DMS53 (cell line): ENCODE measurements at places on chromosomes 4 and X.

DNA sequence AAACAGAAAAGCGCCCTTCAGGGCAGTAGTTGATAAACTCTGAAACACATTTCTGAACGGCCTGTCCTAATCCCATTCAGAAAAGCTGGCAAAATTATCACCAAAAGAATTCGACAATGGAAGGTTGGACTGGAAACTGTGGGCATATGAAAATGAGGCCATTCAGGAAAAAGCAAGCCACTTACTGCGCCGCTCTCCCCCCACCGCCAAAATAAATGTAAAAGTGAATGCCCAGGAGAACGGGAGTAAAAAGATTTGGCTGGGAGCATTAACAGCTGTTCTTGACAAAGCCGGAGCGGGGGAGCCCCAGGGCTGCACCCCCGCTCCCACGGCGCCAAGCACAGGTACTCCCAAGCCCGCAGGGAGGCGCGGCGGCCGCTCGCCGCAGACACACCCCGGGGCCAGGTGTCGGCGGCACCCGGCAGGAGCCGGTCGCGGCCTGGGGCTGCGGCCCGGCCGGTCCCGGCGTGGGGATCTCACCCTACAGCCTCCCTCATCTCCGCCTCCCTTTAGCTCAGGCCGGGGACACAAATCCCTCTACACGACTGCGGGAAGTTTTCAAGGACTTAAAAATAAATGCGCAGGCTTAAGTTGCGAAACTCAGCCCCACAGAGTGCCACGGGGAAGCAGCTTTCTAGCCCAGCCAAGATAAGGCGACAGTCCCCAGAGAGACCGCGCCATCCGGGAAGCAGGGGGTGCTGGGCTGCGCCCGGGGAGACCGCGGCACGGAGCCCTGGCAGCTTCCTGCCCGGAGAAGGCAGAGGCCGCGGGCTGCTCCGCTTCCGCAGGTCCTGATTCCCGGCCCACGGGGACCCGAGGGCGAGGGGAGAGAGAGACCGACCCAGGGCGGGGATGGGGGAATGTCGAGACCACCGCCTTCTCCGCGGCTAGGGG is 593 bp downstream of the SH3RF1 start:
- DNase-seq, result peak; percentile 74

- DNase-seq, result no peak
Measured at GRCh38 chrX:71420686-71421085, 54.5 kb downstream of the TAF1 start.

DNA sequence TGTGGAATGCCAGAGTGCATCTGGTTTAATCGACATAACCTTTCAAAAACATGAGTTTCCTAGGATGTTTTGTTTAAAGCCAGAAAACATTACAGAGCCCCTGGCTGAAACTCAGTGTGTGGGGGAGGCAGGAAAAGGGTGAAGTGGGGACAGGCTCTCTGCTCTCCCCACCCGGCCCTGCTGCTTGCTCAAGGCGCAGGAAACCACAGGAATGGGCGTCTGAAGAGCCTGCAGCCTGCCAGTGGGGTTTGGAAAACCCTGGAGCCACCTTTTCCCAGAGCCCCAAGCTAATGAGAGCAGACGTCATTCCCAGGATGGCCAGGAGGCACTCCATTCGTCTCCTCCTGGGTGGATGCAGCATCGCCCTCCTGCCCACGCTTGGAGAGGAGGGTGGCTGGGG is 240.6 kb downstream of the AFAP1 start:
- no peak for DNase-seq

- DNase-seq, result no peak
Measured at GRCh38 chr4:144655491-144655890, 9.5 kb downstream of the HHIP start.

DNA sequence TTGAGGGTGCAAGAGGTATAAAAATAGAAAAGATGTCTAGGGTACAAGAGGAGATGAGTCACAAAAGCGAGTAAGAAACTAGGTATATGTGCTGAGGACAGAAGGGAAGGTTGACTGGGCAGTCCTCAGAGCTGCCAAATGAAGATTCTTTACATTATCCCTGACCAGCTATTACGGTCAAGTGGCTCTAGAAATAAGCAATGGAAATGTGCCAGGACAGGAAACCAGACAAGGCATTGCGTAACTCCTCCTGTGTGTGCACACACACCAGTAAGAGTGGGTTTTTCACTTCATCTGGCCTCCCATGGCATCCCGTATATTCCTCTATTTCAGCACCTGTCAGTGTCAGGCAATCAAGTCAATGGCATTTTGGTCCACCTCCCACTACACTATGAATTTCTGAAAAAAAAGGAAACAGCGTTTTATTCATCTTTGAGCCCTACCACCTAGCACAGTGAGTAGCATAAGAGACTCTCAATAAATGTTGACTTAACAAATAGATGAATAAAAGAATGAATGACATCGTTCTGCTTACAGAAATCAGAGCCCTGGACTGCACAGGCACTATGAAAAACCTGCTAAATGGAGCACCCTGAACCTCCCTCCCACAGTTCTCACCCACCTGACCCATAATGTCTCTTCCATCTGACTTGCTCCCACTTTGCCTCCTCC is 62.6 kb upstream of the KLF3 start:
- peak; percentile 98 for DNase-seq

GRCh38 chr4:108466936-108467902 is 153.2 kb upstream of the RPL34 start:
- DNase-seq, result peak; percentile 68

DNA sequence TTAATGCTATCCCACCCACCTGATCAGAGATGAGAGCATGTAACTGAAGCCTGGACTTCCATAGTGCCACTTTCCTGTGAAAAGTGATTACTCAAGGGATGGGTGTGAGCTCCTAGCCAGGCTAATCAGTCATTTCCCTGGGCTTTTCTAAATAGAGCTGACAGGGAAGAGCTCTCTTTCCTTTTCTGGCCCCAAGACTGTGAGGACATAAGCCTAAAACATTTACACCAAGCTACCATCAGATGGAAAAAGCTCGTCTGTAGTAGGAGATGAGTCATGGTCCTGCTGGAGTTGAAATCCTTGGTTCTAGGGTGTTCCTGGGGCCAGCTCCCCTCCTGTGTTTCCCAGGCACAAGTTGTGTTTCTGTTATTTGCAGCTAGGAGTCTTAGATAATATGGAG is 52.4 kb upstream of the NDP start:
- peak; percentile 8 for DNase-seq

- DNase-seq, result no peak
Measured at GRCh38 chr4:2330091-2331042, 68.5 kb upstream of the MXD4 start.

DNA sequence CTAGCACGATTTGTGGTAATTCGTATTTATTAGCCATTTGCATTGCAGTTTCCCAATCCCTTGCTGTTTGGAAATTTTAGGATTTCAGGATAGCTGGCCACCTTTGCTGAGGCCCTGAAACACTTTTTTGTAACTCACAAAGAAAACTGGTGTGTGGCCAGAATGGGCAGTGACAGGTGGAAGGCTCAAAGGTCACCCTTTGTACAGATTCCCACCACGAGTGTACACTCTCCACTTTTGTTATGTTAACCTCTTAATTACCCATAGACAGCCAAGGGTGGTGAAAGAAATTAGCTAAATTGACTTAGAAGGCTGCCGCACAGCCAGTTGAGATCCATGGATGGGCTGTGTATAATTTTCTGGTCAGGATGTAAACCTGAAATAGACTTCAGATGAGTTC is 109.7 kb upstream of the ARX start:
- no peak for DNase-seq

DNA sequence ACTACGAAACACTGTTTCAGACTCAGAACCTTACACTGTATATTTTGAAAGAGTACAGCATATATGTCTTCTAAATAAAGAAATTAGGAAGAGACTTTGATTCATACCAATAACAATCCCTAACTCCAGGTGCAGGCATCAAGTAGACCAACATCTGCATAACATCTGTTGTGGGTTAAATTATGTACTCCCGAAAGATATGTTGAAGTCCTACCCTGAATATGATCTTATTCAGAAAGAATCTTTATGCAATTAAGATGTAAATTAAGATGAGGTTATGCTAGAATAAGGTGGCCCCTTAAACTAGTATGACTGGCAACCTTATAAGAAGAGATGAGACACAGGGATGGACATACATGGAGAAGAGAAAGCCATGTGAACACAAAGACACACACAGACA is 117.9 kb downstream of the INPP4B start:
- DNase-seq, result no peak

DNA sequence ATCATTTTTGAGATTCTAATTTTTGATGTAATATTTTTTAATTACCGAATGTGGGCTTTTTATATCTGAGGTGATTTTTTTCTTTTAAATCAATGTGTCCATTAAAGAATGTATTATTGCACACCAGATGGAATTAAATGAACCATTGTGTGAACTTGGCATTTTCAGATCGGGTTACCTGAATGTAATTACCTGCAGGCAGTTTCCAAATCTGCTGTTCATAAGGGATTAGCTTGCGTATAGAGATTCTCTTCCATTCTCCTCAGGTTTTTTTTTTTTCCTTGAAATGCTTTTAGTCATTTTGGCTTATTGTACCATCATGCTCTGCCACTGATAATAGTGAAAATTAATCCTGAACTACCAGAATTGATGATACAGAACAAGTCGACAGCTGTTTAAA is 511.5 kb upstream of the ATOH1 start:
- no peak for DNase-seq

- DNase-seq, result no peak
Measured at GRCh38 chrX:103776546-103776945, at the start of gene PLP1. TSS of gene PLP1 (plus strand) at chrX:103776840. CDS start at chrX:103776996, 156 bp downstream.

- no peak for DNase-seq
Measured at GRCh38 chr4:174425669-174426068, 96.6 kb downstream of the HPGD start.

- peak; percentile 56 for DNase-seq
Measured at GRCh38 chrX:9873952-9874351, 87.7 kb downstream of the SHROOM2 start.

- no peak for DNase-seq
Measured at GRCh38 chr4:1471443-1472147, 65.4 kb upstream of the NKX1-1 start.

DNA sequence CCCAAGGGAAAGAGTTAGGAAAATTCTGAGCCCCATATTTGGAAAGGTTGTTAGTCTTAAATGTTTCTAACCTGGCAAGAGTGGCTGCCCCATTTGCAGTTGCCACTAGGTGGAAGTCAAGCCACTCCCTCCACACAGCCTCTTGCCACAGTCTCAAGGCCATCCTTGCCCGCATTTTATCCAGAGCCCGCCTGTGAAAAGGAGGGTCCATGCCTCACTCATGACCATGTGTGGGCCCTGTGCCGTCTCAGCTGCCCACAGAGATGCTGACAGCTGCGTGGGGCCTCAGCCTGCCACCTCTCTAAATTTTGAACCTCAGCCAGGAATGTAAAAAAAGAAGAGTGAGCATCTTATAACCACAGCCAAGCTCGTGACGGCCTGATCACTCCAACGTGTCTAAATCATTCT is 201.5 kb upstream of the FAM241A start:
- DNase-seq, result peak; percentile 66

DNA sequence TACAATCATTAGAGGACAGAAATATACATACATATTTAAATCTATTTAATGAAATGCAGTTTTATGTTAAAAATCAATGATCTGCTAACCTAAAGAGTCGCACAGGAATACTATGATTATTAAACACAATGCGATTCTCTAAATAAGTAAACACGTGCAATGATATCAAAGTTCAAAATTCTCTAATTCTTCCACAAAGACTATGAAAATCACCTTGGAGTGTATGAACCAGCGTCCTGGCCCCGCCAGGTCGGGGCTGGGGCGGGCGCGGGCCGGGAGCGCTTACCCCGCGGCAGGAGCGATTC is 608 bp upstream of the FAM200B start:
- DNase-seq, result no peak

DNA sequence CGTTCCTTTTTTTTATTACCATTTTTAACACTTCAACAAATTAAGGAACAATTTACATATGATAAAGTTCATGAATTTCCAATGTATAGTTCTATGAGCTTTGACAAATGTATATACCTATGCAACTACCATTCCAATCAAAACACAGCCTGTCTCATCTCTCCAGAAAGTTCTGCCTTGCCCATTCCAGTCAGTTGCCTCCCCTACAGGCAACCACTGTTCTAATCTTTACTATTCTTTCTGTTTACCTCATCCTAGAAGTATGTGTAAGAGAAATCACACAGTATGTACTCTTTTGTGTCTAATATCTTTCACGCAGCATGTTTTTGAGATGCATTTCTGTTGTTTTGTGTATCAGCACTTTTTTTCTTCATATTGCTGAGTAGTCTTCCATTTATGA is 224.9 kb downstream of the KIT start:
- DNase-seq, result no peak

- no peak for DNase-seq
Measured at GRCh38 chr4:52991472-52991871, 129.4 kb downstream of the RASL11B start.

DNA sequence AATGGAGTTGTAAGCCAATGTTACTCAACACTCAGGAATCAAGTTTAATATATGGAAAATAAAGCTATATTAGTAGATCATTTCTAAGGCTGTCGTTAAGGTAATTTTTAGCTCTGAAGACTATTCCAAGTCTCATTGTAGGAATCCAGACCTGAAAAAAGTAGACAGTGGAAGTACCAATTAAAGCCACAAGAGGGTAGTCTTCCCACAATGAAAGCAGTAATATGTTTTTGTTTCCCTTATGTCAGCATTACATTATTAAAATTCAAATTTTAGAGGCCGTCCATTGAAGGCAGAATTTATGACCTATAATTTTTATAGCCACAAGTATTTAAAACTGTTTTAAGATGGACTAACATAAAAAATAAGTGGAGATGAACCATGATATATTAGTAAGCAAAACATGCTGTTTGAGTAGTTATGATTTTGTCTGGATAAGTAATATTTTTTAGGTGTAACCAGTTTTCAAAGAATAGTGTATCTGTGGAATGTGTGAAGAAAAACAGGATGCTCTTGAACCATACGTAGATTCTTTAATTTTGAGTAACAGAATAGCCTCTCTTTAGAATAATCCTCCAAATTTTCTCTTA is 372.6 kb upstream of the TECRL start:
- DNase-seq, result peak; percentile 64

DNA sequence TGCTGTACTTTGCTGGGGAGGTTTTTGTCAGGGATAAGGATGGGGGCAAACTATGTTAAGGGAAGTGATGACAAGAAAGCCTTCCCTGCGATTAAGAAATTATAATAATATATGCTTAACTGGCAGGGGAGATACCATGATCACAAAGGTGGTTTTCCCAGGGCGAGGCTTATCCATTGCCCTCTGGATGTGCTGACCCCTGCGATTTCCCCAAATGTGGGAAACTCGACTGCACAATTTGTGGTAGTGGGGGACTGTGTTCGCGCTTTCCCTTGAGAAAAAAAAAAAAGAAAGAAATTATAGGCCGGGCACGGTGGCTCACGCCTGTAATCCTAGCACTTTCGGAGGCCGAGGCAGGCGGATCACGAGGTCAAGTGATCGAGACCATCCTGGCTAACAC is 24.5 kb downstream of the SLC25A43 start:
- no peak for DNase-seq

- no peak for DNase-seq
Measured at GRCh38 chr4:3857269-3857926, 91.2 kb downstream of the ADRA2C start.
